CD8-positive, alpha-beta memory T cell (primary cell): ENCODE measurements at places on chromosomes 11 and 22.
A peak's percentile ranks its signal among the peaks of the same experiment; 100 is the strongest.

DNA sequence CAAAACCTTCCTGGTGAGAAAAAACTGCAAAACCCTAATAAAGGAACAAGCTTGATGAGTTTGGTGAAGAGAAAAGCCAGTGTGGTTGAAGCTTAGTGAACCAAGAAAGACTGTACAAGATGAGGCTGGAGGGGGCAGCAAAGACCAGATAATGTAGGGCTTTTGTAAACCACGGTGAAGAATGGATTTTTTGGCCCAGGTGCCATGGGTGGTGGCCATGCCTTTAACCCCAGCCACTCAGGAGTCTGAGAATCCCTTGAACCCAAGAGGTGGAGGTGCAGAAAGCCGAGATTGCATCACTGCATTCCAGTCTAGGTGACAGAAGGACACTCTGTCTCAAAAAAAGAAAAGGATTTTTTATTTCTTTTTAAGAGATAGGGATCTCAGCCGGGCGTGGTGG is 5.0 kb upstream of the ZDHHC5 start:
- DNase-seq, result no peak

- DNase-seq, result no peak
Measured at GRCh38 chr11:35304386-35304775, 115.0 kb downstream of the SLC1A2 start.

DNA sequence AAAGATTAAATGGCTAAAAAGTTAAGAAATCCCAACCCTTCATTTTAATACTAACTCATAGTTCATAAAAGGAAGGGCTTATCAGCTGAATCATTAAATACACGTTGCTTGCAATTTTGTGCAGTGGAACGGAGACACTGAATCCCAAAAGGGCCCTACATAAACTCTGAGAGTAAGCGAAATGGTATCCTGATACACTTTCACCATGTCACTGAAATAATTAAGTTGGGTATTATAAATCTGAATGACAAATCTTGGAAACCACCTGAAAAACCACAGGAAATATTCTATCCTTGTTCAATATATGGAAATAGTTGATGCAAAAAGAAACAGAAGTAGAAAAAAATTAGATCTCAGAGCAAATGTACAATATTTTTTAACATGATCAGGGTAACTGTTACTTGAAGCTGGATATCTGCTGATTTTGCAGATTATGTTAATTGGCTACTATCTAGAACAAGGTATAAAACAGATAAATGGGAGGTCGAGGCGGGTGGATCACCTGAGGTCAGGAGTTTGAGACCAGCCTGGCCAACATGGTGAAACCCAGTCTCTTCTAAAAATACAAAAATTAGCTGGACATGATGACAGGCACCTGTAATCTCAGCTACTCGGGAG is 55.1 kb downstream of the MAML2 start:
- DNase-seq, result no peak

DNA sequence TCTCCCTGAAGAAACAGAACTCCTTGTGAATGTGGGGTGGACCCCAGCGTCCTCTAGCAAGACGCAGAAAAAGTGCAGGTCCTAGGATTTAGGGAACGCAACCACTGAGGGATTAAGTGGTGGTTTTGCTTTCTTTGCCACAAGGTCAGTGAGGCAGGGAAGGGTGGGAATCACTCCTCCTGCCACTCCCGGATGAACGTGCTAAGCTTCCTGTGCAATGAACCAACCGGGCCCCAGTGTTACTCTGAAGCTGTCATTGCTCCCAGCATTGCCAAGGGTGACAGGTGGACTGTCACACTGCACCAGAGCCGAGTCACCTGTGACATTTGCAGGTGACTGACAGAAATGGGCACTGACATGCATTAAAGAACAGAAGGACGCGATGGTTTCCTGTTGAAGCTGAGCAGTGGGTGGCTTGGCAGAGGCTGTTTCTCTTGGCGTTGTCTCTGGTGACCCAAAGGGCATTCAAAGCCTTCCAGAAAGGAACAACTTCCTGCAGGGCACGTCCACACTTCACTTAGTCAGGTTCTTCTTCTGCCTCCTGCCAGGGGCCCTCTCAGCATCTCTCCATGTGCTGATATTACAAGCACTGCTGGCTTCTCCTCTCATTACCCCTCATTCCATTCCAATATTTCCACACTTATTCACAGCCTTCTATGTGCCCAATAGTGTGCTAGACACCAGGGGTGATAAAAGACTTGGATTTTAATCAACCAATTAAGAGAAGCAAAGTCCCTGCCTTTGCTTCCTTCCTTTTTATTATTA is 9.7 kb downstream of the KIRREL3 start:
- DNase-seq, result no peak

GRCh38 chr11:116984186-116984585 is 114.0 kb downstream of the SIK3 start:
- DNase-seq, result no peak

DNA sequence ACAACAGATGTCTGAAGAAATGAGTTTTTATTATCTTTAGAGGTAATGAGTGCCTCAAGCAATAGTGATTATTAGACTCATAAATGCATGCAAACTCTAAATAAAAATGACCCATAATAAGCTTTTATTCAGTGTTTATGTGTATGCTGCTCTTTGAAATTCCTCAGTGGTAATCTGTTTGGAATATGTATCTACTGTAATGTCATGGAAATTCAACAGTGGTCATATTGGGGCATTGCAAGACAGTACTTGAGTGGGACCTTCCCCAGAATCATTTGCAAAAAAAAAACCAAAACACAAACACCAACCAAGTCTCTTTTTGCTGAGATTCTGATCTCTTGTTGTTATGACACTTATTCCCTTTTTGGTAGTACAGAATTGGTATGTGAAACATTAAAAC is 35.0 kb downstream of the DNAJC24 start:
- no peak for DNase-seq

DNA sequence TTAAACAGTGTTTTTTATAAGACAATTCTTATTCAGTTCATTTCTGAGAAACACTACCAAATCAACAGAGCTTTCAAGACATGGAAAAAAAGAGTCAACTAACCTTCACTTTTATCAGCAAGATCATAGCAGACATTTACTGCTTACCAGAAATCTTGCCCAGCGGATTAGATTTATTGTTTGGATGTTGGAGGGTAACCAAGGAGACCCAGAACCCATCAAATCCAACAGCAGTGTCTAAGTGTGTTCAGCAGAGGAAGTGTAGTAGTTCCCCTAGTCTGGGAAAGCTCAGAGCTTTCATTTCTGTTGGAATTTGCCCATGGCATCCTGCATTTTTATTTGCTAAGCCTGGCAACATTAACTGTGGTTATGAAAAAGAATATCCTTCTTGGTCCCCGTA is 2.4 kb upstream of the PGM2L1 start:
- no peak for DNase-seq

- DNase-seq, result no peak
Measured at GRCh38 chr22:46183733-46184132, 33.4 kb downstream of the PPARA start.

- DNase-seq, result no peak
Measured at GRCh38 chr11:59263225-59263894, 50.6 kb upstream of the MPEG1 start.

GRCh38 chr22:43448048-43448447 is 36.2 kb downstream of the MPPED1 start:
- DNase-seq, result no peak

DNA sequence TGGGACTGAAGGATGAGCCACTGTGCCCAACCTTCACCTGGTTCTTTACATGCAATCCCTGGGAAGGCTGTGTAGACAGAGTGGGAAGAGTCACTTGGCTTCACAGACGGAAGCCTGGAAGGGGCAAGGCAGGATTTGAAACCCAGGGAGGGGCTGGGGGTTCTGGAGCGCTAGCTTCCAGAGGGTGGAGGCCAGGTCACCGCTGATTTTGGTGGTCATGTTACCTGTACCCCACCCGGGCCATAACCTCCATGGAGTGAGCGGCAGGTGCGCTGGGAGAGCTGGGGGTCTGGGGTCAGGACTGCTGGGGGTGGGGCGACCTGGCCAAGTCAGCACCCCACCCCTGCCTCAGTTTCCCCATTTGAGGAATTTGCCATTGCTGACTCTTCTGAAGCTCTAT is 38.3 kb downstream of the PDGFB start:
- no peak for DNase-seq

- no peak for DNase-seq
Measured at GRCh38 chr22:47928631-47929030, 1166.2 kb downstream of the TBC1D22A start.

- DNase-seq, result no peak
Measured at GRCh38 chr22:37850801-37851200, 1.6 kb downstream of the EIF3L start.

- DNase-seq, result no peak
Measured at GRCh38 chr11:69003866-69004367, 9.1 kb downstream of the MRGPRF start.

DNA sequence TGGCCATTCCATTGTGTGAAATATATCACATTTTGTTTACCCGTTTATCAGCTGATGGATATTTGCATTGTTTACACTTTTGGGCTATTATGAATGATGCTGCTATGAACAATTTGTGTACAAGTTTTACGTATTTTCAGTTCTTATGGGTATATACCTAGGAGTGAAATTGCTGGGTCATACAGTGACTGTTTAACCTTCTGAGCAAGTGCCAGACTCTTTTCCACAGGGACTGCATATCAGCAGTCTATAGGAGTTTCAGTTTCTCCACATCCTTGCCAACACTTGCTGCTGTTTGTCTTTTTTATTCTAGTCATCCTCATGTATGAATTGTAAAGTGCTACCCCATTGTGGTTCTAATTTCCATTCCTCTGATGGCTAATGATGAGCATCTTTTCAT is 108.2 kb downstream of the EMSY start:
- DNase-seq, result no peak

DNA sequence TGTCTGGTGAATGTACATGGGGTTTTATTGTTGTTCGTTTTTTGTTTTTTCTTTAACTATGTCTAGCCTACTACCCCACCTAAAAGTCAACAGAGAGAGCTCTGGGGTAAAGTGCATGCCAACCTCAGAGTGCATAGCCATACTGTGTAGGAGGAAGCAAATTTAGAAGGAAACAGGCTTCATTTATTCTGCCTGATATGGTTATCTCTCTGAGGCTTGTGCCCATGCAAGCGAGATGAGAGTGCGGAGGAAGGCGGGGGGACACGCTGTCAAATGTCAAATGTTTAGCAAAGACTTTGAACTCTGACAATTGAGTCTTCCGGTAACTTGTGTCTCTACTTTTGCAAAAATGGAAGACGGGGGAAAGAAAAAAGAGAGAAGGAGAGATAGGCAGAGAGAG is 295.5 kb downstream of the ETS1 start:
- peak; percentile 84 for DNase-seq

DNA sequence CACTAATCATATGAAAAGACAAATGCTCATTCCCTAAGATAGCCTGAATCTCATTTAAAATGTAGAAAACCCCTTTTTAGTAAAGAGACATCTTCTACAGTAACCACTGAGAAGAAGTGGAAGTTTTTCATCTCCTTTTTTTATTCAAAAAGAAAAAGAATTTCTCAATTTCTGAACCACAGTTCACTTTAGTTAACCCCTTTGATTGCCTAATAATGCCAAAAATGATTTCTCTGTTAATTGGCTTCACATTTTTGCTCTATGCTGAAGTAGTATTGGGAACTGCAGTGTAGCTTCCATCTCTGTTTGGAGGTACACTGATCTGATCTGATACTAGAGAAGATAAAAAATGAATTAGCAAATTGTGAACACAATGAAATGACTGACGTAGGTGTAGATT is 58.3 kb downstream of the CD44 start:
- DNase-seq, result no peak

DNA sequence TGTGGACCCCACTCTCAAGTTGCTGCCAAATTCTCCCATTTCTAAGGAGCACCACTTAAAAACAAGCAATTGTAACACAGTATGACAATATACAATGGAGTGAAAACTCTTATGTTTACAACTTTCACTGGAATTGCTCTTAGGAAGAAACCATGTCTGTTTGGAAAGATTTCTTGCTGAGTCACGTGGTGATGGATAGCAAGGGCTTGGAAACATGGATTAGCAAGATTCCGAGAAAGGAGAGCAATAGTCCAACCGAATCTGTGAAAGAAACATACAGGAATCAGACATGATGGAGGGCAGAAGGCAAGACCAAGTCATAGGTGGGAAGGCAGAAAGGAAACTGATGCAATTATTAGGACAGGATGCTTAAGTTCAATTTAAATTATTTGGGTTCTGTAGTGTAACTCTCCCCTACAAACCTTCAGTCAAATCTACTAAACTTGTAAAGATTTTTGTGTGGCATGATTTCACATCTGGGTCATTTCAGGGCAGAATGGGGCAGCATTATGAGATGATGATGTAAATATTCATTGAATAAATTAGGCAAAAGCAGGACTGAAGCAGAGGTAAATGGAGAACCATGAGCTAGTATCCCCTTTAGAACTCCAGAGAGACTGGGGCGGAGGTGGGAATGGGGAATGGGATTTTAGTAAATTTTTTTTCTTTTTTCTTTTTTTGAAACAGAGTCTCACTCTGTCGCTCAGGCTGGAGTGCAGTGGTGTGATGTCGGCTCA is 27.8 kb upstream of the THY1 start:
- DNase-seq, result no peak

- DNase-seq, result no peak
Measured at GRCh38 chr22:34105461-34106062, 185.3 kb upstream of the LARGE1 start.
